Stimulated activated CD8-positive, alpha-beta memory T cell treated with anti-CD3 and anti-CD28 coated beads, Interleukin-7, amount 100 ng/mL, for 1 hour (primary cell): ENCODE measurements at places on chromosomes 13 and 19.

GRCh38 chr19:14519860-14520407 is 1.7 kb upstream of the DNAJB1 start:
- no peak for DNase-seq

- no peak for DNase-seq
These were observed 31.2 kb downstream of the UNC13A start for GRCh38 chr19:17656970-17657369.

- DNase-seq = no peak
These were observed 283.2 kb upstream of the SLC10A2 start for GRCh38 chr13:103349211-103349980.

- DNase-seq = no peak
These were observed 8.5 kb upstream of the STK24 start for GRCh38 chr13:98585398-98585754.

- no peak for DNase-seq
These were observed 11.4 kb upstream of the CD22 start for GRCh38 chr19:35317464-35318043.

DNA sequence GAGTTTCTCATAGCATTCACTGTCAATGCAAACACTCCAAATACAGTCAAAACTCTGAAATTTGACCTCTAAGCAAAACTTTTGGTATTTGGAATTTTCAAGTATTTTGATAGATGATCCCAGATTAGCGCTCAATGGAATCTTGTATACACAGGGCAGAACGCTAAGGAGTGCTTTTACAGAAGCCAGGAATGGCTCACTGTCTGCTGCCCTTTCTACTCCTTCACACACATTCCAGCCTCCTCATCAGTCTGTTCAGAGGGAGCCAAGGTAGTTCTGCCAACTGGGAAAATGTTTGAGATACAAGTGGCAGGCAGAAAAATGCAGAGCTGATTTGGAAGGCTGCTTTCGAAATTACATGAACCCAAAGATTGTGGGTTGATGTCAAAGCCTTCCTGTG is 4.4 kb upstream of the STARD13 start:
- no peak for DNase-seq

DNA sequence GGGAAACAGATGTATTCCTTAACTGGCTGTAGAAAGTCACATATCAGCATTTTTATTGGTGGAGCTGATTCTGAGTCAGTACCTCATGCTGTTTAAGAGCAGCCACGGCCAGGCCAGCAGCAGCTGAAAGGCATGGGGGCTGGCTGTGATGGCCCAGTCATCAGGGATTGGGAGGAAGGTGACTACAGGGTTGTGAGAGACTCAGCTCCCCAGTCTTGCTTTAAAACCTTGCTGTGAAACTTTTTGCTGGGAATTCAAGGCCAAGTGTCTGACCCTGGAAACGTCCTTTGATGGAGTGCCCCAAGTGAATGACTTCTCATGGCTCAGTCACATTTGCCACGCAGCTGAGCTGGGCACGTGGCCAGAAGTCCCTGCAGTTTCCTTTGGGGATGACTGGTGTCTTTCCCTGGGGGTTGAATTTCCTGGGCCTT is 39.1 kb upstream of the RNF113B start:
- no peak for DNase-seq

GRCh38 chr19:32661318-32661717 is 13.7 kb downstream of the ANKRD27 start:
- DNase-seq = no peak

GRCh38 chr19:3958836-3959765 is 11.8 kb downstream of the DAPK3 start:
- no peak for DNase-seq

DNA sequence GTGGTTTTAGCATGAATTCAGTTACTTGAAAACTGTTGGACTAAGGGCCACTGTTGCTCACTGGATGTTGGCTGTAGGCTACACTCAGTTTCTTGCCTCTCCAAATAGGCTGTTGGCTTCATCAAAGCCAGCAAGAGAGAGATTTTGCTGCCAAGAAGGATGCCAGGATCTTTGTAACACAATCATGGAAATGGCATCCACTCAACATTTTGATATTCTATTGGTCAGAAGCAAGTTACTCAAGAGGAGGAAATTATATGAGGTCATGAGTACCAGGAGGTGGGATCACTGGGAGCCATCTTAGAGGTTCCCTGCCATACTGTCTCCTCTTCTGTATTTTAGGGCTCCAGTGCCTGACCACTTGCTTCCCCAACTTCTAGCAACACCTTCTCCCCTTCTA is 30.6 kb downstream of the SYDE1 start:
- DNase-seq = no peak

- no peak for DNase-seq
These were observed 1.9 kb upstream of the PGPEP1 start for GRCh38 chr19:18338541-18338940.

DNA sequence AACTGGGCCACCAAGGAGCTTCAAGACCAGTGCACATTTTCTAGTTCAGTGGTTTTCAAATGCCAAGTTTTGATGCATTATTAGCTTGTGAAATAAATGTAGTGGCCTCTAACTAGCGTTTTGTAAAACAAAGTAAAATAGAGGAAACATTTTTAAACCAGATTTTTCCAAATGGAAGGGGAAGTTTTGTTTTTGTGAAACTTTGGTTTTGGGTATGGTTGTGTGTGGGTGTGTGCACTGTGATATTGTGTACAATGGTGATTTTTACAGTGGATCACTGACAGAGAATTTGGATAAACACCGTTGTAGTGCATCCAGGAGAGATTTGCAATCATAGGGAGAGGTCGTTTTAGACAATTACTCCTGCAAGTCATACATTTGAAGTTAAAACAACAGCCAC is 108.9 kb downstream of the SLC7A1 start:
- no peak for DNase-seq
